ENCODE measurements at places on chromosomes 3 and 15. TPM values are rescaled to one million over a fixed set of nuclear protein-coding genes. Genes with fewer than 3 reads are reported as not detected.

DNA sequence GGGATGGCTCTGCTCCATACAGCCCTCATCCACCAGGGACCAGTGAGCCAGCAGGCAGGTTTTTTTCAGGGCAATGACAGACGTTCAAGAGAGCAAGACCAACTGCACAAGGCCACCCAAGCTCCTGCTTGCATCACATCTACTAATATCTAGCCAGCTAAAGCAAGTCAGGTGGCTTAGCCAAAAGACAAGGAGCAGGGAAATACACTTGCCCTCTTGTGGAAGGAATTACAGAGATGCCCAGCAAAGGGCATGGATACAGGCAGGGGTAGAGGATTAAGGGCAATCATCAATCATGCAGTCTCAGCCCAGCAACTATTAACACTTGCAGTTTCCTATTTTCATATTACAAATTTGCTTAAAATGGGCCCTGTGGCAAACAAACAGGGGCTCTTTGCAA lies 81.5 kb upstream of the NTRK3 start:
- H3K36me3 ChIP-seq = no peaks in the 10 kb centered on the region
- no peak overlapping the region for H3K27ac ChIP-seq
- no peak for DNase-seq

- H3K4me1 ChIP-seq = peaks cover 20% of the 10 kb centered on the region
- H3K27me3 ChIP-seq = no peaks in the 10 kb centered on the region
- no peak for DNase-seq
- peak overlapping the region; percentile 46 for H3K4me3 ChIP-seq
- H3K27ac ChIP-seq = peak overlapping the region; percentile 70
These were observed 7.1 kb downstream of the CELSR3 start for GRCh38 chr3:48655606-48656005.

- H3K27ac ChIP-seq = no peak overlapping the region
- H3K4me1 ChIP-seq = peaks cover 9% of the 10 kb centered on the region
- no peaks in the 10 kb centered on the region for H3K27me3 ChIP-seq
- DNase-seq = no peak
- no peak overlapping the region for H3K4me3 ChIP-seq
These were observed 147.8 kb upstream of the IQSEC1 start for GRCh38 chr3:13220991-13221390.

GRCh38 chr3:37779289-37780152 lies 82.2 kb upstream of the CTDSPL start:
- DNase-seq = no peak
- no peak overlapping the region for H3K27ac ChIP-seq
- H3K36me3 ChIP-seq = no peaks in the 10 kb centered on the region
- no peaks in the 10 kb centered on the region for H3K4me1 ChIP-seq

The RASGRF1 gene
- not detected for total RNA-seq

- no peaks in the 10 kb centered on the region for H3K4me1 ChIP-seq
- no peaks in the 10 kb centered on the region for H3K36me3 ChIP-seq
- H3K4me3 ChIP-seq = no peak overlapping the region
- H3K27me3 ChIP-seq = no peaks in the 10 kb centered on the region
- no peak overlapping the region for H3K27ac ChIP-seq
These were observed 115.0 kb downstream of the MEX3B start for GRCh38 chr15:81930582-81931369.

- H3K36me3 ChIP-seq = no peaks in the 10 kb centered on the region
- DNase-seq = peak; percentile 74
- peak overlapping the region; percentile 98 for H3K27ac ChIP-seq
- peaks cover 43% of the 10 kb centered on the region for H3K4me1 ChIP-seq
- H3K4me3 ChIP-seq = peak overlapping the region; percentile 94
- peaks cover 19% of the 10 kb centered on the region for H3K27me3 ChIP-seq
These were observed 984 bp downstream of the RNU6-1 start for GRCh38 chr15:67838789-67839332.
